GM04504 (cell line): ENCODE measurements at places on chromosomes 6 and 20.

GRCh38 chr20:17505636-17506517, 25.3 kb downstream of the BFSP1 start:
- no peak for DNase-seq

- DNase-seq, result no peak
These were observed 69.3 kb downstream of the FAM229B start for GRCh38 chr6:112156668-112157067.

GRCh38 chr6:38450717-38451116, 189.0 kb downstream of the BTBD9 start:
- no peak for DNase-seq

DNA sequence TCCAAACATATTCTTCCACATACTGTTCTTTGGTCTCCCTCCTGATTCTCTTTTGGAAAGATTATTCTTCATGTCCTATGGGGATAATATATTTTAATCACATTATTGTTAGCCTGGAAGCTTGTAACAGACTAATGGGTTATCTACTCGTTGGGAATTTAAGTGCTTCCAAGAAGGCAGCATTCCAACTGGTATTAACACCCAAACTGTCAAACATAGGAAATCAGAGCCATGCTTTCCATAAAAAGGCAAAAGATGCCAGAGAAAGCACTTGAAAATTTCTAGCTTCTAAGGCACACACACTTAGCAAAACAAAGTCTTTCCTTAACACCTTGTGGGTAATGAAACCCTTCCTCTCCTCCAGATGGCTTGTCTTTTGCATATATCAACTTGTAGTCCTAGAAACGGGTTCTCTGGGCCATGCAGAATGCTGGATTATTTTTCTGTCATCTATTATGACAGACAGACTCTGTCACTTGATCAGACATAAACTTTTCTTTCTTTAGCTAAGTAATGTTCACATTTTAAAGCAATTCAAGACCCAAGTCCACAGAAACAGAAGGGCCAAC, 41.5 kb downstream of the B4GALT5 start:
- no peak for DNase-seq

GRCh38 chr6:34332251-34333198, 59.9 kb downstream of the NUDT3 start:
- DNase-seq, result no peak
